ENCODE measurements at places on chromosomes 5 and 9.

DNA sequence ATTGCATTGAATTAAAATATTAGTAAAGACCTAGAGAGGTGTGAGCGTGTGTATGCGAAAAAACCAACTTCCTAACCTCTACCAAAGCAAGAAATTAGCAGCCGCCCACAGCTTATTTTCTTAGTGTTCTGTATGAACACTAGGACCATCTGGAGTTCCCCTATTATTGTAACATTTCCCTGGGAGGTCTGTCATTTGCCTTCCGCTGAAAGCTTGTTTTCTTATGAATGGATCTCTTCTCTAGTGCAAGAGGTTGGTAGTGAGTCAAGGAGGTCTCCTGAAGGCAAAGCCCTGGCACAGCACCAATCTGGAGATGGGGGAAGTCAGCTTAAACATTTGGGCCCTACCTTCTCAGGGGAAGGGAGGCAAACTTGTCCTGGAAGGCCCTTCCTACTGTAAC is 10.8 kb downstream of the TNFSF8 start:
- no peak for DNase-seq

DNA sequence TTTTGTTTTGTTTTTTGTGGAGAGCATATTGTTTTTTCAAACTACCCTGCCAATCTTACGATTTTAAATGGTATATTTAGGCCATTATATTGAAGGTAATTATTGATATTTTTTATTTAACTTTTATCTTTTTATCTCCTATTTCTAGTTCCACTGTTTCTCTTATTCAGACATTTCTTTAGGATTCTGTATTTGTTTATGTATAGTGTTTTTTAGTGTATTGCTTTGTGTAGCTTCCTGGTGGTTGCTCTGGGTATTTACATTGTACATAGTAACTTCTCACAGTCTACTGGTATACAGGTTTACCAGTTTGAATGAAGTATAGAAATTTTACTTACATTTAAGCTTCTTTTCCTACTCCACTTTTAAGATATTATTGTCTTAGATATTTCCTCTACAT is 63.2 kb downstream of the ERCC6L2 start:
- DNase-seq = no peak

- DNase-seq = no peak
Measured at GRCh38 chr9:95504053-95504963, 12.5 kb downstream of the PTCH1 start.

DNA sequence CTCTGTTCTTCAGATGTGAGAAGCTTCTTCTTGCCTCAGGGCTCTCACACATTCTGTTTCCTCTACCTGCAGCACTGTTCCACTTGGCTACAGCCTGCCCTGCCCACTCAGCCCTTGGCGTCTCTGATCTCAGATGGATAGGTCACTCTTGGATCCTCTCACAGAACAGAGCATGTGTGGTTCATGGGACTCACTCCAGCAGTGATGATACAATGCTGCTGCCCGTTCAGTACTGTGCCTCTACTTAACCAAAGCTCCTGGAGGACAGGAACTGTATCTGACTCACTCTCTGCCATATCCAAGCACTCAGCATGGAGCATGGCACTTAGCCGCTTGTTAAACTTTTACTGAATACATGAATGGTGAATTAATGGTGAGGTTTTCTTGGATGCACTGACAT is 3.4 kb upstream of the SPINK4 start:
- no peak for DNase-seq

- no peak for DNase-seq
Measured at GRCh38 chr9:79154806-79155205, 417.0 kb upstream of the TLE4 start.

DNA sequence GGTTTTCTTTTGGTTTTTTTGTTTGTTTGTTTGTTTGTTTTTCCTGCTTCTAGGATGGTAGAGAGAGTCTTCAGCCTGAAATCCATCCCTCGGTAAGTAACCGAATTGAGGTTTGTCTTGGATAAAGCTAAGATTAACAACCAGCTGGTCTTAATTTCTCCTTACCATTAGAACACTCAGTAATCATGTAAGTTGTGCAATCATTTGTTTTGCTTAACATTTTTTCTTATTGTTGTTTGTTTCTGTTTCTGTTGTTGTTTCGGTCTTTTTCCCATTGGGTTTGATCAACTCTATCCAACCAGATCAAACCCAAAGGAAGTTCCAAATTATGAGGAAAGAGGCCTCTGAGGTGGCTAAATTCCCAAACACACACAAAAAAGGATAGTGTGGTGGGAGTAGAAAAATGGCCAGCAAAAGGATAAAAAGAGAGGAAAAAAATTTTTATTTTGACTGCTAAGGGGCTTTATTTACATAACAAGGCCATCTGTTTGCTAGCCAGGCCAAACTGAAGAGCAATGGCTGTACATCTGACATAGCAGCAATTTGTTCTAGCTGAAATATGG is 49.6 kb upstream of the ANKRD31 start:
- DNase-seq = no peak

DNA sequence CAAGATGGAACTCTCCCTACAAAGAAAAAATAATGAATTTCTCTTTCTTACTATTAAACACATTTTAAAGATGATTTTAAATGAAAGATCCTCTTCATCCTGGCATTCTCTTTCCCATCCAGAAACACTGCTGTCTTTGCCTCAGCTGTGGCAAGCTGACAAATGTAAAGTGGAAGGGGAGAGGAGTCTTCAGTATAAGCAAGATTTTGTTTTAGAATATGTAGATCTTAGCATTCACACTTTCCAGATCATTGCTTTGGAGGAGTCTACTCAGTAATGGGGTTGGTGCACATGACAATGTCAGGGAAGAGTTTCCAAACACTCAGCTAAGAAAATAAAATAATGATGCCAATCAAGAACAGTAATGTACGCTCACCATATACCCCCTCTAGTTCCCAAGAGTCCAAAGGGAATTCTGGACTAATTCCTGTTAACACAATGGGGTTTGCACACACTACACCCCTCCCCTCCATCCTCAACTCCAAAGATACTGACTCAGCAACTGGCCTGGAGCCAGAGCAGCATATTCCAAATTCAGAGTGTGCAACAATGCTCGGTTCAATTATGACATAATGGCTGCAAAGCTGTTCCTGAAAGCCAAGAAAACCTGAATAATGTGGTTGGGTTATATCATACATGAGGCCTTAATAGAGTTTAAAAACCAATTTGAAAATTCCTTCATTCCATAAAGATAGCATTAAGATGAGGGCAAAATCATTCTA is 4.6 kb downstream of the C5orf63 start:
- no peak for DNase-seq

DNA sequence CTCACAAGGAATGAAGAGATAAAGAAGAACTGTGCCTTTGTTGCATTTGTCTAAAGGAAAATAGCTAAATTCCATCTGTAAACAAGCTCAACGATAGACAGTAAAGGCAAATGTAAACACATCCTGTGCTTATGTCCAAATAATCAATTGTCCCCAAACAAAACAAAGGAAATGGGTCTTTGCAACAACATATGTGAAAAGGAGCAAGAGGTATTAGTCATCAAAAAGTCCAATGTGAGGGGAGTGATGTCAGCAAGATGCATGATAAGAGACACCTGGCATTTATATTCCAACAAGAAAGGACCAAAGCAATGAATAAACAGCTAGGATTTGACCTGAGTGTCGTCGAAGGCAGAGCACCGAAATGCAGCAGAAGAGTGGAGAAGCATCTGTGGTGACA is 209.1 kb downstream of the ASTN2 start:
- no peak for DNase-seq

- DNase-seq = no peak
Measured at GRCh38 chr9:136087741-136088480, 7.2 kb downstream of the NACC2 start.

DNA sequence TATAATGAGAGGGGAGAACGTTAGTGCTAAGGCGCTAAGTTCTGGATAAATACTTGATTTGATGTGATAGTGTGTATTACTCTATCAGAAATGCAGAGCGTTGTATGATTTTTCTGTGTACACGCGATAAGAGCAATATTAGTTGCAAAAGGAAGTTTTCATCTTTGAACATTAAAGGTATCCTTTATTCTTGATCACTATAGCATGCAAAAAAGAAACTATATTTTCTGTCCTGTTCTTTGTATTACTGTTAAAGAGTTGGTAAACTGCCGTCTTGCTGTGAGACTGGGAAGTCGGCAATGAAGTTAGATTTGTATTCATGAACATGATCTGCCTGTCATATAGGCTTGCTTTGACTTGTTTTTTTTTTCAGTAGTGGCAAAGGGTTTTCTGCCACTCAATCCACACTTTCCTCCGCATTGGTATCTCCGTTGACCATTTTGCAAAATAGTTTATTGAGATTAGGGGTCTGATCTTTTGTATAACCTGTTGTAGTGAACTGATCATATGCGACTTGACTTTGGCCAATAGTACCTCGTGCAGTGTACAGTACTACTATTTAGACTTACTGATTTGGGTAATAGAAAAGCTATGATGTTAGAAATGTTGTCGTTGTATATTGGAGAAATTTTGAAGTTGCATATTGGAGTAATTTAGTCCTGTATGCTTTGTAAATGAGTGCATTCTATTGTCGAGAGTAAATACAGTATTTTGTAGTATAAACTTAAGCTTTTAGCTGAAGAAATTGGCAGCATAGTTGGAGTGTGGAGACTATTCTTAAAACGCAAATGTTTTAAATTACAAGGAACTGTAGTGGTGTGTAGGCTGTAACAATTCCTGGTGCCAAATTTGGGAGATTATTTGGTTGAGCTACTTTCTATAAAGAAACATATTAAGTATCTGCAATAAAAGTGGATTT is 1.7 kb downstream of the DENND4C start:
- no peak for DNase-seq

DNA sequence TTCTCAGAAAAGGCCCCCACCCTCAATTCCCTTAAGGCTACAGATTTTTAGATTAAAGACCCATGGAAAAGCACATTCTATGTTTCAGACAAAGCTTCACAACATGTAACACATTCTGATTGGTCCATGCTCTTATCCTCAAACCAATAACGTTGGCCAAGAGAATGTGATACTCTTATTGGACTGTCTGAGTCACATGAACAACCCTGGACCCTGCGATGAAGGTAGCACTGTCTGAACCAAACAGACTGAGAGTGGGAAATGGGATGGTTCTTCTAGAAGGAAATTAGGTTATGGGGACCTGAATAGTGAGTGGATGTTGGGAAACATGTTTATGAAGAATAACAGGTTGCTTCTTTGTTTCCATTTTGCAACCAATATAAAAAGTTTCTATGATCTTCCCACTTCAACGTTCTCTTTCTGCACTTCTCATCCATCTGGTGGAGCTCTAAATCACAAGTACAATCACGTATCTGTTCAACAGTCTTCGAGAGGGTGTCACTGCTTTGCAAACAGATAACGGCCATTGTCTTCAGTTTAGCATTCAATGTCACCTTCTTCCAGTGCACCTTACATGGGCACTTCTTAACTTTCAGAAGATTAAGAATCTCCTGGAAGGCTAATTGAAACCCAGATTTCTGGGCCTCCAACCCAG is 81.6 kb downstream of the PTCH1 start:
- no peak for DNase-seq

DNA sequence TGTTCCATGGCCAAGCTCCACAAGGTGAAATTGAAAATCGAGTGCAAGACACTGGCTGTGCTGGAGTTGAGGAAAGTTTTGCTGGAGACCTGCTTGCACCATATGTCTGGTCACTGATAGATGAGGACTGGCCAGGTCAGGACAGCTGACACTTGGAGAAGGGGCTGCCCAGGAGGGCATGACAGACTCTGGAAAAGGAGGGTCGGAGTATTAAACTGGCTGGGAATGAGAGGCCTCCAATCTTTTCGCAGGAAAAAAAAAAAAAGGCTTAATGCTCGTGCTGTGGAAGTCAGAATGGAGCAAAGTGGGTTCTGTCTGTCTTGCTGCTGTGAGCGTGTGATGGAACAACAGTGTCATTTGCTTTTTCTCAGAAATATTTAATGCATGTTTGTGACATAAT is 5.5 kb downstream of the TENT4A start:
- DNase-seq = no peak

DNA sequence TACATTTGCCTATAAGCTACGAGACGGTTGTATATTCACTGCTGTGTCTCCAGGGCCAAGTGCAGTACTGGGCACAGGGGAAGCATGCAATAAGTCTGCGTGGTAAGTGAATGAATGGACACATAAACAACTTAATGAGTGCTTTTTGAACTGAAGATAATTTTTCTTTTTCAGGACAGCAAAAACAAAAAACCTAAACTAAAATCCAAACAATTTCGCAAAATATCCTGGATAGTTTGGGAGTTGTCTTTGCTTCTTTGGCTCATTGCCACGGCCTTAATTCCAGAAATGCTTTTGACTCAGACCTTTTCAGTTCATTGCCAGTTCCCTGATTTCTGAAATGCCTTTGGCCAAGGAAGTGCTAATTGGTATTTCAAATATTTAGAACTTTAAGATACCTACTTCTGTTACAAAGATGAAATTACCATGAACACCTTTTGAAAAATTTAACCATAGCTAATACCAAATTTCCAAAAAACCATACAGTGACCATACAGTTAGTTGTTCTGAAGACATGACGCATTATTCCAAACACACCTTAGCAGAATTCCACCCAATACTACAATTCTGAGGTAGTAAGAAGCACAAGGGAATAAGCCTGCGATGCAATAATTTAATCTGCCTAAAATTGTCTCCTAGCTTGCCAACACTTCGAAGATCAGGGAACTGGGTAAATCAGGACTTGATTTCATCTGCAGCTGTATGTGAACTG is 42.8 kb downstream of the TEK start:
- no peak for DNase-seq

DNA sequence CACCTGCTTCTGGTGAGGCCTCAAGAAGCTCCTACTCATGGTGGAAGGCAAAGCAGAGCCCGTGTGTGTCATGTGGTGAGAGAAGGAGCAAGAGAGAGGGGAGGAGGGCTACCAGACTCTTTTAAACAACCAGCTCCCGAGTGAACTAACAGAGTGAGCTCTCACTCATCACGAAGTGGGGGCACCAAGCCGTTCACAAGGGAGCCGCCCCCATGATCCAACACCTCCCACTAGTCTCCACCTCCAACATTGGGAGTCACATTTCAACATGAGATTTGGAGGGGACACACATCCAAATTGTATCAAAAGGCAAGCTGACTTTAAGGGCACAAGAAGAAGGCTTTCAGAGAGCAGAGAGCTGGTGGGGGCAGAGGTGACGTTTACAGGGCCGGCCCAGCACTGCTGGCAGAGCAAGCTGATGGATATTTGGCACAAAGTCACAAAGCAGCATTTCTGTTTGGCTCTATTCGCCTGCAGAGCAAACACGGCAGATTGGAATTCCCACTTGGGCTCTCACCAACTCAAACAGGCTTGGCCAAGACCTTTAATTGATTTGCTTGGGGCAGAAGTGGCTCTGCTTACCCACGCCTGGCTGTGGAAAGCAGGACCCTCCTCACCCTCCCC is 20.0 kb downstream of the PITX1 start:
- no peak for DNase-seq
